ENCODE measurements at places on chromosomes 4 and X. TPM values are rescaled to one million over a fixed set of nuclear protein-coding genes. Genes with fewer than 3 reads are reported as not detected.

S100G gene
- total RNA-seq, result not detected

TRPC3 gene
- total RNA-seq, result 5.3 TPM

IL13RA2 gene
- 1.6 TPM for total RNA-seq

SSX2 gene
- not detected for total RNA-seq

TRIM75 gene
- not detected for total RNA-seq

HTR2C gene
- total RNA-seq, result 0.49 TPM

TMEM187 gene
- 4.7 TPM for total RNA-seq

GBA3 gene
- total RNA-seq, result not detected

CPE gene
- 374 TPM for total RNA-seq

SASH3 gene
- total RNA-seq, result 1.4 TPM

SULT1B1 gene
- 2.5 TPM for total RNA-seq

FAM184B gene
- 20.3 TPM for total RNA-seq

DDIT4L gene
- 8.5 TPM for total RNA-seq

PDE6B gene
- 141 TPM for total RNA-seq

PLXNB3 gene
- 7.3 TPM for total RNA-seq

ZAR1 gene
- total RNA-seq, result 0.44 TPM

ARMCX2 gene
- 87.9 TPM for total RNA-seq

POU4F2 gene
- 7.9 TPM for total RNA-seq

FGFR3 gene
- 30.0 TPM for total RNA-seq

TLR7 gene
- 1.1 TPM for total RNA-seq

TLL1 gene
- total RNA-seq, result 23.9 TPM

SSR4 gene
- total RNA-seq, result 53.0 TPM

GAGE12J gene
- not detected for total RNA-seq

TEX13A gene
- total RNA-seq, result not detected

GPC3 gene
- total RNA-seq, result 64.9 TPM

GABRB1 gene
- 3.4 TPM for total RNA-seq

DCAF12L1 gene
- total RNA-seq, result 0.49 TPM

SPACA5 gene
- not detected for total RNA-seq

IL21 gene
- not detected for total RNA-seq

EGFL6 gene
- 75.3 TPM for total RNA-seq

TKTL2 gene
- total RNA-seq, result 0.33 TPM

MEPE gene
- not detected for total RNA-seq

Measured in camera-type eye (tissue), 1 donor.